Urothelium cell line (cell line): ENCODE measurements at places on chromosomes 12 and 14.

DNA sequence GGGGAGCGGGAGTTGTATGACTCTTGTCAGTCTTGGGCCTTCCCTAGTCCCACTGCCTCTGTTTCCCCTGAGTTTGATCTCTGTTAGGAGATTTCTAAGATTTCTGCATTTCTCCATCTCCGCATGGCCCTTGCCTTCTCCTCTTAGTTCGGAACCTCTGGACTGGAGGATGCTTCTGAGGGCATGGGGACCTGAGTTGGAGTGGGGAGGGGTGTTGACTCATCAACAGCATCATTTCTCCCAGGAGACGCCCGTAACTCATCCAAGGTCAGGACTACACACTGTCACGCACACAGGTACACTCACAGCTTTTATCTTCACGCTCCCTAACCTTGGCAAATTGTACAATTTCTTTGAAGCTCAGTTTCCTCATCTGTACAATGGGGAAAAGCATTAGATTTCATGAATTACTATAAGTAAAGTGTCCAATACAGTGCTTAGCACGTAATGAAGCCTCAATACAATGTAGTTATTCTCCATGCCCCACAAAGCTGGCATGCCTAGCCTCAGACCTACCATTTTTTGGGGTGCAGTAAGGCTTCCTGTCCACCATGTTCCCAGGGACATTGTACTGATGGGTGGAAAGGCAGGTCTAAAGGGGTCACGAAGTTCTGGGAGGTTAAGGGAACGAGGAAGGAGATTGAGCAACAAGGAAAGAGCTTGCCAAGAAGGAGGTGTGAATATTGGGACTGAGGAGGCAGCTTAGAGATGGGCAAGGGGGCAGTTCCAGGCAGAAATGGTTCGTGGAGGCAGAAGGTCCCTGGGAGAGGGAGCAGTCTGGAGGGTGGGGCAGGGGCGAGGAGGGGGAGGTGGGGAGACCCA lies 600 bp upstream of the LAG3 start:
- DNase-seq: no peak

- DNase-seq: no peak
Observed at GRCh38 chr12:127728285-127728684, 538.7 kb upstream of the TMEM132C start.

GRCh38 chr14:39303115-39303514 lies 69.4 kb downstream of the MIA2 start:
- DNase-seq: no peak

GRCh38 chr12:123761841-123762714 lies at the start of gene DNAH10:
Gene DNAH10 (plus strand): TSS chr12:123762301. CDS start chr12:123762337, 36 bp downstream.
- DNase-seq: no peak

- DNase-seq: peak; percentile 47
Observed at GRCh38 chr12:106133136-106134087, 5.3 kb downstream of the NUAK1 start.

GRCh38 chr12:96902076-96902475 lies 5.0 kb upstream of the NEDD1 start:
- DNase-seq: no peak

DNA sequence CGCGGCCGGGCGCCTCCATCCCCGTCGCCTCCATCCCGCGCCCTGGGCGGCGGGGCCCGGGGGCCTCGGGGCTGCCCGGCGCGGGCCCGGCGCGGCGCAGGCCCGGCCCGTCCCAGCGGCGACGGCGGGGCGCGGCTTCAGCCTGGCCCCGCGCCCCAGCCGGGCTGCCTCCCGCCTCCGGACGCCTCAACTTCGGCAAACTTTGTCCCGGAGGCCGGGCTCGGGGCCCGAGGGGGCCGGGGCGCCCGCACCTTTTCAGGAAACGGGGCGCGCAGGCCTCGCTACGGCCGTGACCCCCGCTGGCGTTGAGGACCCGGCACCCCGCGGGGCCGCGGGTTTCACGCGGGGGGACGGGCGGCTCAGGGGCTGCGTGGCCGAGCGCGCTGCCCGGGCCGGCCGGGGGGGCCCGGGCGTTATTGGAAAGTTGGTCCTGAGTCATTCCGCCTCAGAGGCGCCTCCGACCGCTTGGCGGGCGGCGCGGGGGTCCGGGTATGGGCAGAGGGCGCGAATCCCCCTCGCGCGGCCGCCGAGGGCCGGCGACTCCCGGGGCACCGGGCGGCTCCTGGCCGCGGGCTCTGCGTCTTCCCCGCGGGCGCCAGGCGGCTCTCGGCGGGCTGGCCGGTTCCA lies 575 bp downstream of the TRAF3 start:
- DNase-seq: no peak
